ENCODE measurements at places on chromosomes 2 and 18.

- no peak for DNase-seq
Observed at GRCh38 chr2:1990724-1991123, 246.4 kb upstream of the PXDN start.

DNA sequence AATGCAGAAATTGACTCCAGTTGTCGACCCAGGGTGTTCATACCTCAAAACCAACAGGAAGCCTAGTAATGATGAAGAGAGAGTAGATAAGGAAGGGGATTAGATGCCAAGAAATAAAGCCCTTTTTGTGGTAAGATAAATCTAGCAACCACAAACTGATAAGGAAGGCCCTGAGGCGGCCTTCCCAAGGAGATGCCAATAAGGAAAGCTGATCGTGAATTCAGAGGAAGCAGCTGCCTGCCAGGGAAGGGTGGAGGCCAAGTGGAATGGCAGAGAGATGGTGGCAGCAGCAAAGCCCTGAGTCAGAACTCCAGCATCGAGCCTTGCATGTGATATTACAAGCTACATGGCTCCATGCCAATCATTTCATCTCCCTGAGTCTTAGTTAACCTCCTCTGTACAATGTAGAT, 126.3 kb downstream of the IRS1 start:
- DNase-seq, result no peak

DNA sequence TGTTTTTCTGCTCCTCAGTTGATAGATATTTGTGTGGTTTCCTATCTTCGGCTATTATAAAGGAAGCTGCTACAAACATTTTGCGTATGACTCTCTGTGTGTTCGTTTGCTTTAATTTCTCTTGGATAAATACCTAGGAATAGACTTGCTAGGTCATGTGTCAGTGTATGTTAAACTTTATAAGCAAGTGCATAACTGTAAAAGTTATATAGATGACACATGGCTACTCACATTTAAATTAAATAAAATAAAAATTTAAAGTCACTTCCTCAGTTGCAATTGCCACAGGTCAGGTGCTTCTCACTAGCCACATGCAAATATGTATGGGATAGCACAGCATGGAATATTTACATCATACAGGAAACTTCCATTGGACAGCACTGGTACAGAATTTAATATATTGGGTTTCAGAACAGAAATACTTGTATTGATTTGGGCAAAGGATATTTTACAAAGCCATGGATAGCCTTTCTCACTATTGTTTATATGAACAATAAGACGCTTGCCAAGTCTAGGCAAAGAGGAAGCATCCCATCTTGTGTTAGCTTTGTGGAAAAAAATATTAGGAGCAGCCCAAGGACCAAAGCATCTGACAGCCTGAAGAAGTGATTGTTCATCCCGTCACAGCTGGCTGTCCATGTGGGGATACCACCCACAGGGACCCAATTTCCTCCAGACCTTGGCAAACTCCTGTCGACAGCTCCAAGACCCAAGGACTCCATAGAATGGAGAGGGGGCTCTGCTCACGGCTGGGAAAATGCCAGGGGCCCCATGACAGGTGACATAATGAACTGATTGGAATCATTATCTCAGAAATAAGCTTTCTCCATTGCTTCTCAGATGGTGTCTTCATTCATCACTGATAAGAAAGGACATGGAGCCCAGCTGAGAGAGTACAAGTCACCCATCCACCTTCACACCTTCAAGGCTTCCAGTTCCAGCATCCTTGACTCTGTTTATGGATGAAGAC, 196.7 kb downstream of the SH3BP4 start:
- no peak for DNase-seq

DNA sequence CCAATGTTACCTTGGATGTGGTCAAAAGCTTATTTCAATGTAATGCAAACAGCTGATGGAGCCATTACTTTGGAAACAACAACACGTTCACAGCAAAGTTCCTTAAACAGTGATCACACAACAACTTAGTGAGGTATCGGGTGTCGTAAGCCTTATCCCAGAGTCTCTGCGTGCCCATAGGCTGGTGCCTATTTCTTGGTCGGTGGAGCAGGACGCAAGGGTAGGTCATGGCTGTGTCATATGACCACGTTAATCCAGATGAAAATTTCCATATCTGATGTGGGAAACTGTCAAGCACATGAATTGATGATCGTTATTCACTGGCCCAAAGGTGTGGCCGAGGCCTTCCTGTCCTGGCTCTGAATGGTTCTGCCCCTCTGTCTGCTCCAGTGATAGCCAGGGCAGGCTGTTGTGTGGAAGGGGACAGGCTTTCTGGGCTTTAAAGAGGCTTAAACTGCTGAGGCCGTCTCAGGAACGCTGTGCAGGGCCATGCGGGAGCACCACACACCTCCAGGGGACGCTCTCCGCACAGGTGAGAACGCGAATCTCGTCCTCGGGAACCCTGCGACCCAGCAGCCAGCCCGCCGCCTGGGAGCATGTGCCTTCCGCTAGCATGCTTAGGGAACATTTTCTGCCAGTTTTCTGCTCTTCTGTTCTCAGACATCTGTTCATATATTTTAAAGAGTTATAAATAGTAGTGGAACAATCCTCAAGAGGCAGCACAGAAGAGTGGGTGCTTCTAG, 90.6 kb downstream of the KCTD1 start:
- no peak for DNase-seq

GRCh38 chr2:119463990-119464389, 32.3 kb downstream of the TMEM37 start:
- DNase-seq, result no peak

Data from AG04449 (cell line).